ENCODE measurements at places on chromosomes 11 and 22.

DNA sequence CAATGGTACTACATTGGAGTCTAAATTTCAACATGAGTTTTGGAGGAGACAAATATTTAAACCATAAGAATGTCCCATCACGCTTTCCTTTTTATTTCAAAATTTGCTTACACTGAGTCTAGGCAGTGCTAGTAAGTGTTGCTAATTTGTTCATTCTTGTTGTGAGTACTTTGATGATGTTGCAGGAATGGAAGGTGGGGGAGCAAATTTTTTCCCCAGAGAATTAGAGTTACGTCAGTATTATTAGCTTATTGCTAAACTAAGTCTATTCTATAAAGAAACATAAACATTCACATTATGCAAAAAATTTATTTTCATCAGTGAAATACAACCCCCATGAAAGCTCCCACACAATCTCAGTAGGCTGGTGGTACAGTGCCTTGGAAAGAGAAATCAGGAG lies 88.0 kb downstream of the BLID start:
- DNase-seq, result no peak

- no peak for DNase-seq
These were observed 632.8 kb upstream of the RAG2 start for GRCh38 chr11:37230865-37231264.

DNA sequence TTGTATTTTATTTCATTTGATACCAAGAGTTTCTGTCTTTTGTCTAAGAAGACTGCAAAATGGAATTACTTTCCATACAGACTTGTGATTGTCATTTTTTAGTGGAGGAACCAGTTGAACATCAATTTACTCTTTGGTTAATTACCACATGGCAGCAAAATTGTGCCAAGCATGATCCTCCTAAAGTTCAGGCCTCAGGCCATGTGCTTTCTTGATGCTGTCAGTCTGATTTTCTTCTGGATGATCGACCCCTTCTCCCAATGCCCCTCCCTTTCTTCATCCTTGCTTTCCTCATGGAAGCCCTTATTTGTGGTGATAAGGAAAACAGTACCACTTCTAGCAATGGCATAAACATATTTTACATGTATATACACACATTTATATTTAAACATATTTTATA lies 76.2 kb downstream of the SVIP start:
- peak; percentile 23 for DNase-seq

DNA sequence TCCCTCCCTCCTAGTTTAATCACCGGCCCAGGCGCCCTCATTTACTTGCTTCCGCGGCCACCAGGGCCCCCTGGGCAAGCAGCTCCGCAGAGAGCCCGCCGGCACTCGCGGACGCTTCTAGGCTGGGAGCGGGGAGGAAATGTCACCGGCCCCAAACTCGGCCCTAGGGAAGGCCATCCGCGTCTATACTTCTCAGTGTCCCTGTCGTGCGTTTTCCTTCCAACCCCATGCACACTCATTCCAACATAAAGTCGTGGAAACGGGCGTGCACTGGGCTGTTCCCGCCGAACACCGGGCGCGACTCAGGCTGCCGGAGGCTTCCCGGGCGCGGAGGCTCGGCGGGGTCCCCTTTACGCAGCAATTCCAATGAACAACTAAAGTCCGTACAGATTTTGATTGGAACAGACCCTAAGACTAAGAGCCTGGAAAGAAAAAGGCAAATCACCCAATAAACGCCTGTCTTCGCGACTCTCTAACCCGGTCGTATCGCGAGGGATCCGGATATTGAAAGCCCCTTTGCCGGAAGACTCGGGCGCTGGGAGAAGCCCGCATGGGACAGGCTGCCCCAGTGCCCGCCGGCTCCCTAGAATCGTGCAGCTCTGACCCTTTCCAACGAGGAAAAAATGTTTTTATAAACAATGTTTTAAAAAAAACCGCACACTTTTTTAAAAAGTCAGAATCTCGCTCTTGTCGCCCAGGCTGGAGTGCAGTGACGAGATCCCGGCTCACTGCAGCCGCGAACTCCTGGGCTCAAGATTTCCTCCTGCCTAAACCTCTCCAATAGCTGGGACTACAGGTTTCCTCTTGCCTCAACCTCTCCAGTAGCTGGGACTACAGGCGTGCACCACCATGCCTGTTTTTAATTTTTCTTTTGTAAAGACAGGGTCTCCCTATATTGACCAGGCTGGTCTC lies 1.3 kb upstream of the BARX2 start:
- DNase-seq, result peak; percentile 24

DNA sequence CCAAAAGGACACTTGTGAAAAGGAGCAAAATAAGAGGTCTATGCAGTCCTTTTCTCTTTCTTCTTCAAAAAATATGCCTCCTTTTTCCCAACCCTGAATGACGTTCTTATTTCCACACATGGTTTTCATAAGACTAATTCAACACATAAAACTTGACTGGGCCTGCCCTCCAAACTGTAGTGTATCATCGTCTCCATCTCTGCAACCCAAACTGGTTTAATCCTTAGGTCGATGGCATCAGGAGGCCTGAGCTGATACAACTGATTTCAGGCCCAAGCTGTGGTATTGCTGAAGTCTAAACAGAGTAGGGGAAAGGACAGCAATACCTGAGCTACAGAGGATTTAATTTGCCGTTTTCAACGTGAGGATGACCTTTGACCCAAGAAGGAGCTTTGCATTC lies 130.0 kb upstream of the MTNR1B start:
- DNase-seq, result no peak

DNA sequence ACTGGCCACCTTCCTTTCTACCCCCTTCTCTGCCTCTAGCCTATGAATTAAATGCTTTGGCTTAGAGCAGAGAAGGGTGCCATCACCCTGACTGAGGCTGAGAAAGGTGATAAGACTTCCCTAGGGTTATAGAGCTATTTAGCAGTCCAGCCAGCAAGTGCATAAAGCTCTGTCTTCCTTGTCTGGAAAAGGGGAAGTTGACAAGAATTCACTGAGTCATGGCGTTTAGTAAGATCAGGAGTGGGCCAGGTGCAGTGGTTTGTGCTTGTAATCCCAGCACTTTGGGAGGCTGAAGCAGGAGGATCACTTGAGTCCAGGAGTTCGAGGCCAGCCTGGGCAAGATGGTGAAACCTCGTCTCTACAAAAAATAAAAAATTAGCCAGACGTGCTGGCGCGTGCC lies 63.1 kb downstream of the LHFPL7 start:
- no peak for DNase-seq
